Omental fat pad (tissue), 4 donors: ENCODE measurements at places on chromosomes 11 and 22.

DNA sequence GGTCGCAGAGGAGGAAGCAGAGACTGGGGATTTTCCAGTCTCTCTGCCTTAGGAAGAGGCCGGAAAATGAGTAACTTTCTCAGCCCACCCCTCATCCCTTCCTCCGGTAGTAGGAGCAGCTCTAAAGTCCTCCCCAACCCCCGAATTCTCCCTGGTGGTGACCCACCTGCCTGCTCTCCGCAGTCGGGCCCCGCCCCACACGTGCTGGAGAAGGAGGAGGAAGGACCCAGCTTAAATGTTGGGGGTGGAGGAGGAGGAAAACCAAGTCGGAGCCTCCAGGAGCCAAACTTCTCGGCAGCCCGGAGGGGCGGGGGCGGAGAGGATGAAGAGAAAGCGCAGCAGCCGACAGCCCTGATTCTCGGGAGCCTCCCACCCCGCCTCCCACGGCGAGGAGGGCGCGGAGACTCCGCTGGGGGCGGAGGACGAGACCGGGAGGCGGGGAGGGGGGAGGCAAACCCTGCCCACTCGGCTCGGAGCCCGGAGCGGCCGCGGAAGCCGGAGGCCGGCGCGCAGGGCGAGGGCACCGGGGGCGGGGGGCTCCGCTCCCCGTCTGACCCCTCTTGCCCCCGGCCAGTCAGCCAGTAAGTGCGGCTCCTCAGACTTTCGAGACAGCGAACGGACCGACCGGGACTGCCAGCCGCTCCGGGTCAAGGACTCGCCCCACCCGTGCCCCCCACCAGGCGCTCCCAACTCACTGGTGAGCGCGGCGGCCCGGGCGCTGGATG, at the start of gene TPBGL:
TPBGL (plus strand) TSS at position 464 of the 725 bp plus-strand sequence. CDS start 276 bp downstream, outside the sequence.
- DNase-seq, result no peak

DNA sequence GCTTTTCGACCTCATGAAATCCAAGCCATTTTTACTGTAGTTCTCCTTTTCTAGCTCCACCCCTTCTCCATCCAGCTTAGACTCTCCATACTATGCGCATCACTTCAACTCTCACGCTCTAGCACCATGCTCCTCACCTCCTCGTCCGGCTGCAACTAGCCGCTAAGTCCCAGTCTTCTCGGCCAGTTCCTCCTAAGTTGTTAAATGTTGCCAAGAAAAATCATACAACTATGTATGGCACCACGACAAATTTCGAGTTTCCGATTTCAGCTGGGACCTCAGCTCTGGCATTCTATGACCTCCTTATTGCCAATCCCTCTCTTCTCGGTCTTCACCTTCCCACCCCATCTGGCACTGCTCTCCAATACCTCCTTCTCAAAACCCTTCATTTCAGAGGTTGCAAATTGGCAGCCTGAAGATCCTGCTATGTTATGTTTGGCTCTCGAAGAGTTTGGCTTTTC, 1.0 kb downstream of the ZNF70 start:
- DNase-seq, result no peak

DNA sequence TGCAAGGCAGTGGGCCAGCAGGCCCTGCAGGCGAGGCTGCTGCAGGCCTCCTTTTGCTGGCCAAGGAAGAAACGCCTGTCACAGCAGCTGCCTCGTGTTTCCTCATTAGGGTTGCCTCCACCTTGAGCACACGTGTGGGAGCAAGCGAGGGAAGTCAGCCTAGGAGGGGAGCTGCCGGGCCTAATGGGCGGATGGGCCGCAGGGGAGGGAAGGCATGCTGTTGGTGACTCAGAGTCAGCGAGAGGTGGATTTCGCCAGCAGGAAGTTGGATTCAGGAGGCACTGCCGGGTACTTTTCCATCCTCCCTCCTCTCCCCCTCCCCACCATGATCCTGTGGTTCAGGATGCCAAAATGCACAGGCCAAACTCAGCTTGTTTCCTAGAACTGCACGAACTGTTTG, 498.7 kb downstream of the METTL15 start:
- no peak for DNase-seq

GRCh38 chr22:44128958-44129618, 51.6 kb upstream of the PARVG start:
- DNase-seq, result no peak

GRCh38 chr11:3796801-3797328, 489 bp downstream of the NUP98 start:
- DNase-seq, result no peak

DNA sequence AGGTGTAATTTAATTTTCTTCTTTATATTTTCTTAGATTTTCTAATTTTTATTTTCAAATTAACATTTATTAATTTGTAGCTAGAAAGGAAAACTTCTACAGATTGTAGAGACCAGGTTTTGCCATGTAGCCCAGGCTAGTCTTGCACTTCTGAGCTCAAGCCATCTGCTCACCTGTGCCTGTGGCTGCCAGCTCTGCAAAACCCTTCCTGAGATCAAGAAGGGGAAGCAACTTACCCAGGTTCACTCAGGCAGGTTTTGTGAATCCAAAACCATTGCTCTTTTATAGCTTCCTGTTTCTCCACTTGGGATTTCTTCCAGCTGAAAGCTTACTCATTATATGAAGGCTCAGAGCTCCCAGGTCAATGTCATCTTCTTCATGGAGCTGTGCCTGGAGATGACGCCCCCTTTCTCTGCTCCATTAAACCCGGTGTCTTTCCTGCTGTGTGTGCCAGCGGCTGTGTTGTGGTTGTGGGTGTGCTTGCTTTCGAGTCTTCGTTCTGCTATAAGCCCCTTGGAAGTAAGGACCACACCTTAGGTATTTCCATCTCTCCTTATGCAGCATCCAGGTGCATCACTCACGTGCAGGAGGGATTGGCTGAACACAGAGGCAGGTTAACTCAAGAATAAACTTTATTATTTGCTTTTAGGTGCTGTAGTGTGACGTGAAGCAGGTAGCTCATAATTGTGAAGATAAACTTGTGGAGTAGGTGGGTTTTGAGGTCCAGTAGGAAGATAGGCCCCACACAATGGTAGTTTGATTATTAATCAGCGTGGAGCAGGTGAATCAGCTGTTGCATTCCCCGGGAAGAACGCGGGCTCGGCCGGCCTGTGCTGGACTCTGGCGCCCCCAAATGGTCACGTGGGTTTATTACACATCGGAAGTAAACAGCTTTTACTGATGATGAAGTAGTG, 42.2 kb upstream of the INCENP start:
- peak; percentile 70 for DNase-seq

GRCh38 chr11:121466063-121466794, 13.5 kb upstream of the SORL1-AS1 start:
- peak; percentile 86 for DNase-seq

DNA sequence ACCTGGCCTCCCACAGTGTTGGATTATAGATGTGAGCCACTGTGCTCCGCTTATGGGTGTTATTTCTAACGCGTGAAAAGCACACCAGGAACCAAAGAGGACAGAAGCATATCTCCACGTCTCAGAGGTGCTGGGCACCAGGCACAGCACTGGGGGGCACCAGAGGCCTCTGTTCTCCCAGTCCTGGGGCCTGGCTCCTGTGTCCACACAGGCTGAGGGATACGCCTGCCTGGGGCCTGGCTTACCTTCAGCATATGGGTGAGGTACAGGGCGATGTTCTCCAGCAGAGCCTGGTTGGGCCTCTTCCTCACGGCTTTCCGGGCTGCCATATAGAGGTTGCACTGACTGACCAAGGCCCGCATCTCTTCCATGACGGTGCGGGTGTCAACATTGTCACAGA, 24.7 kb upstream of the NAP1L4 start:
- no peak for DNase-seq

GRCh38 chr11:115808351-115808940, 304.2 kb upstream of the CADM1 start:
- DNase-seq, result no peak

DNA sequence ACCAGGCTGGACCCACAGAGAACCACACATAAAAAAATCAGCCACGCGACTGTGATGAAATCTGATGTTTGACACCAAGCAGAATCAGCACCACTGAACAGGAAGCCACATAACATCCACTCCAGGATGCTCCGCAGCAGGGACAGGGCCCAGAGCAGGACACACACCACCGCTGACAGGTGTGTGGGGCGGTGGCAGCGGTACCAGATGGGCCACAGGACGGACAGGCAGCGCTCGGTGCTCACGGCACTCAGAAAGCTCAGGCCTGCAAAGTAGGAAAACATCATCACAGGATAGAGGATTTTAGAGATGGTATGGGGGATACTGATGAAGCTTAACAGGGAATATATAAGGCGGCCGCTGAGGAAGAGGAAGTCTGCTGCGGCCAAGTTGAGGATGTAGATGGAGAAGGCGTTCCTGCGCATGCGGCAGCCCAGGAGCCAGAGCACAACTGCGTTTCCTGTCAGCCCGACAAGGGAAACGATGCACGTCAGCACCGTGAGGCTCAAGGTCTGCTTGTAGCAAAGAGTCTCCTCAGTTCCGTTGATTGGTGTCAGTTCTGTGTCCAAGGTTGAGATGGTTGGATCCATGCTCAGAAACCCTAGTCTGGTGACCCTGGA, 4.9 kb downstream of the MRGPRX1 start:
- no peak for DNase-seq

DNA sequence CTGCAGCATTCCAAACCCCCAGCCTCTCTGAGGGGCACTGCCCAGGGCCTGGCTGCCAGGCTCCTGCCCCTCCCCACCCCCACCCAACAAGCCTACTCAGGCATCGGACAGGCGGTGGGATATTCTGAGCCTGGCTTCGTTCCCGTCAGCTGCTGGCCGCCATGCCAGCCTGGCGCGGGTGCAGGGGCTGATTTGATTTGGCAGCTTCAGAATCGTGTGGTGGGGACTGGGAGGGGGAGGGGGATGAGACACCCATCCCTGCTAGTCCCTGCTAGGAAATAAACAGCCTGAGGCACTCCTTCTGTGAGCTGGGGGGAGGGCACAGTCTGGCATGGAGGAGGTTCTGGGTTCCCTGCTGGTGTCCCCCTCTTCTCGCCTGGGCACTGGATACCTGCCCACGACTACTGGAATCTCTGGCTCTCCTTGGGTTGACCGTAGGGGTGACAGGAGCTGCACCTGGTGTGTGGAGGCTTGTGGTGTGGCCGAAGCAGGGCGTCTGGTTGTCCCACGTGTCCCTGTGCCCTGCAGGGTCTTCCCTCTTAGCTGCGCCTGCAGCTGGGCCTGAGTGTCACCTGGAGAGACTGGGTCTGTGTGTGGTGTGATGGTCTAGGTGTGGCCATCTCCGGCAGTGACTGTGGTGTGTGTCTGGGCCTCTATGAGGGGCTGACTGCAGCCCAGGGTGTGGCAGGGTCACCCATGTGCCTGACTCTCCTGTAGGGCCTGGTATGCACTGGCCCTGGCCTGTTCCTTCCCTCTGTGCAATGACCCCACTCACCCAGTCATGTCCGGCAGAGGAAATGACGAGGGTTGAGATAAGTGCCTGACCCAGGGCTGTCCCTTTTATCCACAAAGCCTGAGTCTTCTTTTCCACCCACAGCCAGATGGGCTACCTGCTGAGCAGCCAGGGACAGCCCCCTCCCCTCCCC, 42.2 kb downstream of the PDE2A start:
- no peak for DNase-seq
